ENCODE measurements at places on chromosomes 16 and 17.
A peak's percentile ranks its signal among the peaks of the same experiment; 100 is the strongest.

- no peaks in the 10 kb centered on the region for H3K27me3 ChIP-seq
- no peak overlapping the region for H3K4me3 ChIP-seq
- no peak overlapping the region for H3K27ac ChIP-seq
- no peaks in the 10 kb centered on the region for H3K36me3 ChIP-seq
- no peak for DNase-seq
These were observed 5.5 kb upstream of the VKORC1 start for GRCh38 chr16:31099860-31100638.

GRCh38 chr16:69497876-69498596 lies 67.7 kb upstream of the NFAT5 start:
- H3K4me1 ChIP-seq, result no peaks in the 10 kb centered on the region
- no peak for DNase-seq
- H3K27me3 ChIP-seq, result no peaks in the 10 kb centered on the region
- H3K27ac ChIP-seq, result no peak overlapping the region
- no peak overlapping the region for H3K4me3 ChIP-seq
- no peaks in the 10 kb centered on the region for H3K36me3 ChIP-seq

- peaks cover 3% of the 10 kb centered on the region for H3K4me1 ChIP-seq
- no peak overlapping the region for H3K4me3 ChIP-seq
- H3K27me3 ChIP-seq, result no peaks in the 10 kb centered on the region
- H3K36me3 ChIP-seq, result no peaks in the 10 kb centered on the region
These were observed 2289.3 kb downstream of the TP53TG3F start for GRCh38 chr16:35748621-35749252.

DNA sequence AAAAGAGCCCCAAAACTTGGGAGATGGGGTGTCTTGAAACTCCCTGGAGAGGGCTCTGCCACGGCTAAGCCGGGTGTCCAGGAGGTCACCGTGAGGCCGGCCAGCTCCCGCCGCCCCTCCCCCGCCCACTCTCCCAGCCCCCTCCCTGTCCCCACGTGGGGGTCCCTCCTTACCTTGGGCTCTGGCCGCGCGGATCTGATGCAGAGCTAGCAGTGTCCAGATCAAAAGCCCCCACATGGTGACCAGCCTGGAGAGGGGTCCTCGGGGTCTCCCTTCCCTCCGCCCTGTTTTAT lies 447 bp downstream of the SDK2 start:
- peak overlapping the region; percentile 41 for H3K4me3 ChIP-seq
- H3K36me3 ChIP-seq, result no peaks in the 10 kb centered on the region
- DNase-seq, result no peak
- peaks cover 39% of the 10 kb centered on the region for H3K27me3 ChIP-seq

DNA sequence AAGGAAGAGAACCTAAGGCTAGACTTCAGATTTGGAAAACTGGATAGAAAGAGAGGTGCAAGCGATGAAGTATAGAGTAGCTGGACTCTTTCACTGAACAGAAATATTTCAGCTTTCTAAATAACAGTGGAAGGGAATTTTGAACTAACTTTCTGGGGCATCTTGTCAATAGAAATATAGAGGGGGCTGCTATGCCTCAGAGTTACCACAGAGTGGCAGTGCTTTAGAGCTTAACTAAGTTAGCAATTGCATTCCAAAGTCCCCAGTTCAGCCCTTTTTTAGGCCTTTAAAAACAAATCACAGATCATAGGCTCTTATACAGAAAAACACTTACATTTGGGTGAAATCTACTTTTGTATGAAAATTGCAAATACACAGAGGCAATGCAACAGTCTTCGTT lies 154.2 kb upstream of the CDH8 start:
- H3K36me3 ChIP-seq, result no peaks in the 10 kb centered on the region
- H3K27ac ChIP-seq, result no peak overlapping the region

DNA sequence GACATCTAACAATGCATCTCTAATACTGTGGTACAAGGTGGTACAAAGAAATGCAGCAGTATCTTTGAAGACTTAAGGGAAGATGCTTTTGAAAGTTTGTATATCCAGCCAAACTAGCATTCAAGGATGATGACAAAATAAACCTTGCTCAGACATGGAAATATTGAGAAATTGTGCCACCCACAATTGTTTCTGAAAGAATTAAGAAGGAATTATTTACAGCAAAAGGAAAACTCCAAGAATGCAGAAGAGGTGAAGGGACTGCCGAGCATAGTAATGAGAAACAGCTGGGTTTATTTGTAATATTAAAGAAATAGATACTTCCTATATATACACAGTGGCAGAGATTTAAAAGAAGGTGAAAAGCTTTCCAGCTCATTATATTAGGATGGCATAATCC lies 29.5 kb downstream of the PMFBP1 start:
- no peaks in the 10 kb centered on the region for H3K27me3 ChIP-seq
- H3K4me1 ChIP-seq, result no peaks in the 10 kb centered on the region
- H3K4me3 ChIP-seq, result no peak overlapping the region
- H3K27ac ChIP-seq, result no peak overlapping the region

DNA sequence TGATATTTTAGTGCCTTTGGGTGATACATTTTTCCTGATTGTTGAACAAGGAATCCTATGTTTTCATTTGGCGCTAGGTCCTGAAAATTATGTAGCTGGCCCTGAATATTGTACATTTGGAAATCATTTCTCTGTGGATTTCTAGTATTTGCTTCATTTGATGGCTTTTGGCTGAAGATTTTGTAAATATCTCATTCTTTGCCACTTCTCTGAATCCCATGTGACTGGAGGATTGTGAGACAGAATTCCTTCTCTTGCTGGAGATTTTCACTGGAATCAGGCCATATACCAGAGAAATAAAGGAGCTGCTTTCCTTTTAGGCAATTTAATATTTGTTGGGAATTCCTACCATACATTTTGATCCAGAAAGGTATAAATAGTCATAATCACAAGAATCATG lies 8.6 kb downstream of the KRT28 start:
- H3K27me3 ChIP-seq, result no peaks in the 10 kb centered on the region
- H3K4me3 ChIP-seq, result no peak overlapping the region
- no peak overlapping the region for H3K27ac ChIP-seq
- no peaks in the 10 kb centered on the region for H3K4me1 ChIP-seq
